ENCODE measurements at places on chromosomes 13 and 19.

- DNase-seq = no peak
Observed at GRCh38 chr13:30181888-30182651, 125.3 kb downstream of the KATNAL1 start.

GRCh38 chr13:49516467-49516866, 20.7 kb downstream of the PHF11 start:
- no peak for DNase-seq

GRCh38 chr19:31338069-31338776, 11.0 kb downstream of the TSHZ3 start:
- peak; percentile 29 for DNase-seq

- no peak for DNase-seq
Observed at GRCh38 chr19:50712833-50713232, 6.8 kb downstream of the SHANK1 start.

DNA sequence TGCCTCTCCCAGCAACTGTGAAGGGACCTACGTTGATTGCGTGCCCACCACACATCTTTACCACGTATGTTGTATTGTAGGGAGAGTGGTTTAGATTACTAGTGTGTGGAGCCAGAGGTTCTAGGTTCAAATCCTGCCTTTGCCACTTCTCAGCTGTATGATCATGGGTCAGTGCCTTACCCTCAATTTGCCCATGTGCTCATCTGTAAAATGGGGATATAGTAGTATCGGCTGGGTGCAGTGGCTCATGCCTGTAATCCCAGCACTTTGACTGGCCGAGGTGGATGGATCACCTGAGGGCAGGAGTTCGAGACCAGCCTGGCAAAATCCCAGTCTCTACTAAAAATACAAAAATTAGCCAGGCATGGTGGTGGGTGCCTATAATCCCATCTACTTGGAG, 578 bp upstream of the LGALS4 start:
- DNase-seq = no peak

- peak; percentile 23 for DNase-seq
Observed at GRCh38 chr13:50914176-50914700, 4.6 kb downstream of the RNASEH2B start.

GRCh38 chr19:28345811-28346210, 867.1 kb downstream of the UQCRFS1 start:
- no peak for DNase-seq

GRCh38 chr13:95505986-95506385, 46.5 kb upstream of the CLDN10 start:
- DNase-seq = no peak

- DNase-seq = peak; percentile 60
Observed at GRCh38 chr19:14048443-14049153, 13.3 kb downstream of the PALM3 start.

DNA sequence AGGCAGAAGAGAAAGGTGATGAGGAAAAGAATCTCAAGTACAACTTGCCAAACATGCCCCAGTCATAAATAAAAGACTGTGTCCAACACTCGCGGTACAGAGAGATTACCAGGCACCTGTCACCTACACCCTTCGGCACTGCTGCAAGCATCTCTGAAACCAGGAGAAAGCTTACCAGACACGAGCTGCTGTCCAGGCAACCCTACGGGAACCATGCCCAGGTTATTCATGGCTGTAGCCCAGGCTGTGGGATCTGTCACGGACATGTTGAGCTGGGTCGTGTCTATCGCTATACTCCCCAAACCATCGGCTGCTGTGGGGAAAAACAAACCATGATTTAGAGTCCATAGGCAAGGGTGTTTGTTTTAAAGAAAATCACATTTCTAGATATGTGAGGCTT, 375.0 kb downstream of the ENOX1 start:
- no peak for DNase-seq

DNA sequence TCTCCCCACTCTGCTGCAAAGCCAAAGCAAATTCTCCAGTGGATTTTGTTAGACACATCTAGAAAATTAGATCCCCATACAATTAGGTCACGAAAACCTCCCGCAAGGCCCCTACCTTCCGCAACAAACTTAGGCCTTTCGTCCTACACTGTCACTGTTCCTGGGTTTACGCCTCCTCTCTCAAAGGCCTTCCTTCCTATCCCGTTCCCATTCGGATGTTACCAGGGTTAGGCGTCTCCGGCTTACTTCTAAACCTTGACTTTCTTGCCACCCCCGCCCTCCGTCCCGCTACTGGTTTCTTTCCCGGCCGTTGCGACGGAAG, 754 bp downstream of the RNF6 start:
- DNase-seq = no peak

GRCh38 chr13:107942030-107942617, 273.2 kb downstream of the LIG4 start:
- DNase-seq = no peak

- peak; percentile 74 for DNase-seq
Observed at GRCh38 chr19:48608798-48609263, 2.3 kb downstream of the SPACA4 start.

GRCh38 chr13:114131583-114132418, 622 bp downstream of the RASA3 start:
- DNase-seq = peak; percentile 47

DNA sequence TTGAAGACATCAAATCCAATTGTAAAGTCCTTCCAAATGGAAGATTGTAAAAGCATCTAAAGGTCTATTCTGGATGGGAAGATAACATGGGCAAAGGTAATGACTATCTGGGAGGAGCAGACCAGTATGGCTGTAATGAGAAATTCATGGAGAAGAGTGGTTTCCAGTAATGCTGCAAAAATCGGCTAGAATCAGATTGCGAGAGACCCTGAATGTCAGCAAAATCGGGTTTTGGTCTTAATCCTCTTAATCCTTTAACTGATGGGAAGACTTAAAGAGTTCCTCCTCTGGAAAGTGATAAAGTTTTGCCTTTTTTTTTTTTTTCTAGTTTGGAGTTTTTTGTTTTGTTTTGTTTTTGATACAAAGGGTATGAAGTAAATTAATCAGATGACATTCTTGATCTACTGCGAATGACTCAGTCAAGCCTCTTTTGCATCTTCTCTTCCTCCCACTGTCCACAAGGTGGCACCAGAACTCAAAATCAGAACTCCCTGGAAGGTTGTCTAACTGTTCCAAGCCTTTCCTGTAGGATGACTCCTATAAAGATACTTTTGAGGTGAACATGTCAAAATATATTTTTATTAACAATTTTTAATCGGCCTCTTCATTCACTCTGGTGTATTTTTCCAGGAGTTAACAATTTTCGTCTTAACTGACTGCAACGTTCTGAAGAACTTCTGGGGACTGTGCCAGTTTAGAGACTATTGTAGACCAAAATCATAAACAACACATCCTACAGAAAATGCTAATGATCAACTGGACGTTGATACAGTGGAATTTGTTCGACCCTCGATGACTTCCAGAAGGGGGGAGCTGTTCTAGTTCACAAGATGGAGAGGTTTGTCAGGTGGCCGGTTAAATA, 213.3 kb upstream of the MIR17HG start:
- peak; percentile 62 for DNase-seq

DNA sequence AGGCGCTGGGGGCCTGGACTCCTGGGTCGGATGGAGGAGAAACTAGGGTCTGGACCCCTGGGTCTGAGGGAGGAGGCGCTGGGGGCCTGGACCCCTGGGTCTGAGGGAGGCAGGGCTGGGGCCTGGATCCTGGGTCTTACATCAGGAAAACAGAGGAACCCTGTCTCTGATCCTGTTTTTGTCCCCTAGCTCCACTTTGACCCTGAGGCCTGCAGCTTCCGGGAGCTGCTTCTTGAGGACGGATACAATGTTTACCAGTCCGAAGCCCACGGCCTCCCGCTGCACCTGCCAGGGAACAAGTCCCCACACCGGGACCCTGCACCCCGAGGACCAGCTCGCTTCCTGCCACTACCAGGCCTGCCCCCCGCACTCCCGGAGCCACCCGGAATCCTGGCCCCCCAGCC, 2.4 kb downstream of the FGF21 start:
- DNase-seq = no peak

GRCh38 chr19:29664753-29665214, 477 bp upstream of the PLEKHF1 start:
- DNase-seq = no peak

- DNase-seq = no peak
Observed at GRCh38 chr13:107736731-107737130, 478.6 kb downstream of the LIG4 start.

DNA sequence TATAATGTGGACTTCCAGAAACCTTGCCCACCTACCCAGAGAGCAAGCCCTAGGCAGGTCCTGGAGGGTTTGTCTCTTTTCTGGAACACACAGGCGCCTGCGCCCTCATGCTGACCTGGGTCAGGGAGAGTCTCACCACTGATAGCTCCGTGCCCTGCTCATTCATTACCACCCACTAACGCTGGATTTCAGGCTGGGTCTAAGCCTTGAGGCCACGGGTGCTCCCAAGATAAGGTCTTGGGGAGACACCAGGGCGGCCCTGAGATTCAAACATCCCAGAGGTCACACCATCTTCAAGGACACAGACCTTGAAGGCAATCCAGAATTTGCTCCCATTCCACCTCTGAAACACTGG, 5.1 kb downstream of the S1PR2 start:
- DNase-seq = no peak

DNA sequence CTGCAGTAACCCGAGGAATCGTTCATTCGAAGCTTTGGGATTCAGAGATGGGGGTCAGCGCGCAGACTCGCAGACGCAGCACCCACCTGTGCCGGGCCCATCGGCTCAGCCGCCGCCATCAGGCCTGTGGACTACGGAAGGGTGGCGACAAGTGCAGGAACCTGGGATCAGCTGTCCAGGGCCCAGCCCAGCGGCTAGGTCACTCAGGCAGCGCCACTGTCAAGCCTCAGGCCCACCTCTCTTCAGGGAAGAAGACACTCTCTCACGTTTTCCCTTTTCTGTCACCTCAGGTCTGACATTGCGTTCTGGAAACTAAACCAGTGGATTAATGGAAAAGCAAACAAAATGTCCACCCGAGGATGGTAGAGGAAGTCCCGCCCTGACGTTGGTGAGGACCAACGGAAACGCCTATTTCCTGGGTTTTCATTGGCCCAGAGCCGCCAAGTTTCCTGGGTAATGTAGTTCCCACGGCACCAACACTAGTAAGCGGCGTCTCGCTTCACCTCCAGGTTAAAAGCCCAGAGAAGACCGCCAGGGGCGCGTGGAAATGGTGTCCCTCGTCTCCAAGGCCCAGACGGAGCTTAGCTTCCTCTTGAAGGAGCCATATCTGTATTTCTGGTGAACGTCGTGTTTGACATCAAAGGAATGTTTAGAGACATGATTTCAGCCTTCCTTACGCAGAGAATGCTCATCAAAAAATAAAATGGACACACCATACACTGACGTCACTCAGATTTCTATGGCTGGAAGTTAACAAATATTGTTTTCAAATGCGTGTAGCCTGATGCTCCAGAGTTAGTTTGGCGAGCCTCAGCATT, at the start of gene ZNF772:
ZNF772 (minus strand) TSS at position 376 of the 818 bp plus-strand sequence; CDS start at position 119, 257 bp downstream.
- DNase-seq = peak; percentile 96

- DNase-seq = peak; percentile 28
Observed at GRCh38 chr13:22086597-22087330, 415.9 kb downstream of the FGF9 start.

DNA sequence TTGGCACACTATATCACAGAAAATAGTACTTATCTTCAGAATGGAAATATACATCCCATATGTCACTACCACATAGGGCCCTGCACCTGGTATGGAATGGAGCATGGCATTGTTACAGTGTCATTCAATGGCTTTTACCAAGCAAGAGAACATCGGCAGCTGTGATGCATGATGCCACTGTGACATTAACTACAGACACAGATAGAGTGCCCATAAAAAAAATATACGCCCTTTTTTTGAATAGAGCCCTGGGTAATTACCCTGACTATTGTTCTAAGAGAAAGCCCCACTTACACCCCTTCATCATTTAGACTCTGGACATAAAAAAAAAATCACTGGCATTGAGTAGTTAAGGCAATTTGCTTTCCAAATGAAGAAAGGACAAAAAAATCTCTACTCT, 320.3 kb downstream of the DNAJC15 start:
- no peak for DNase-seq

- DNase-seq = no peak
Observed at GRCh38 chr13:51715613-51716012, 88.3 kb downstream of the DHRS12 start.

DNA sequence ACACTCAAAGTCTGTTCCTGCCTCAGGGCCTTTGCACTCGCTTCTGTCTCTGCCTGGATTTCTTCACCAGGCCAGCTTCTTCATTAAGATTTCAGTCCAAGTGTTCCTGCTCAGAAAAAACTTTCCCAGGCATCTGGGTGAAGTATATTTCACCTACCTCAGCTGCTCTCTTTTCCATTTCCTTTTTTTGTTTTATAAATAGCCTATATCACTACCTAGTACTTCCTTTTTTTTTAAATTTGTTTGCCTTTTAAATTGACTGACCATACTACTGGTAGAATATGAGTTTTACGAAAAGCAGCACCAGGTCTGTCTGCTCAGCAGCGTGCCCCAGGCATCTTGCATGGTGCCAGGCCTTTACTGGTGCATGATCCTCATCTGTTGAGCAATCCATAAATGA, 1064.4 kb downstream of the UQCRFS1 start:
- no peak for DNase-seq

DNA sequence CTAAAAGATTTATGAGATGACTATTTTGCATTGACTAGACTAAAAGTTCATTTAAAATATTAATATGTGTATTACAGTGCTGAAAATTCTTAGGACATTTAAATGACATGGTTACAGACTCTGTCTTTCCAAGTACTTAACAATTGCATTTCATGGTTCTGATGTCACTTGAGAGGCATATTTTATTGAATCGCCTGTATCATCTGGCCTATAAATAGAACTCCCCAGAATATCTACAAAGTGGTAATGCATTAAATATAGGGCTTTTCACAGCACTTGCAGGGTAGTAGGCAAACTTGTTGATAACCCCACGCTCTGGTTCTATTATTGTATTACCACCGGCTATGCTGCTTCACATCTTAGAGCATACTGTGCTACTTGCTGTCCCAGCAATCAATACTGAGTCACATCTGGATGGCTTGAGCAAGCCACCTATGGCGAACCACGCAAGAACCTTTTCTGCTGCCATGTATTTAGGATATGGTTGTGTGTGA, 400.6 kb downstream of the HS6ST3 start:
- DNase-seq = no peak

- DNase-seq = no peak
Observed at GRCh38 chr13:49877629-49878218, 58.4 kb downstream of the SPRYD7 start.

DNA sequence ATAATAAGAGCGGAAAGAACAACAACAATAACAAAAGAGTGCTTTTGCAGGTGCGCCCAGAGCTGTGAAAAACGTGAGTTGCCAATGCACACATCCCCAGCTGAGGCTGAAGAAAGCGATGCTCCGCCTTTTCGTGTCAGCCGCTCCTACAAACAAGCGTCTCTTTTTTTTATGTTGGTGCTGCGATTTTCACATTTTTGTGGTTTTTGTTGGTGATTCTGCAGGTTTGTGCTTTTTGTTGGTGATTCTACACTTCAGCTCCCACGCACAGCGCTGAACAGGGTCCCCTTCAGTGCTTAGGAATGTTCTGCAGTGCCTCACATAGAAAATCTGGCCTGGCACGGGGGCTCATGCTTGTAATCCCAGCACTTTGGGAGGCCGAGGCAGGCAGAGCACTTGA, 7.3 kb upstream of the SBK3 start:
- peak; percentile 81 for DNase-seq

DNA sequence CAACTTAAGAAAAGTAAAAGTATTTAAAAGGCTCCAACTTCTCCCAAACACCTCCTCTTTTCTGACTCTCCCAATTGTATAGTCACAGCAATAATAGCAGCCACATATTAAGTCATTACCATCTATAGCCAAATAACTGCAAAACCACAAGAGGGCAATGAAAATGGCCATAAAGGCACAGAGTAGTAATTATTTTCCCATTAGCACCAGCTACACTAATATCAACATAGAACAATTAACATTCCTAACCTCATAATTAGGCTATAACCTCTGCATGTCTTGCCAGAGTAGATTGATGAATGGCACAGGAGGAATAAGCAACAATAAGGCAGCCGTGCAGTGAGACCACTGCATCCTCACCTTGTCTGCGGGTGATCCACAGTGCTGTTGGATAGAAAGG, 226.4 kb upstream of the SERP2 start:
- DNase-seq = no peak
